ENCODE measurements at places on chromosomes 3 and 15.

- peak; percentile 64 for DNase-seq
Observed at GRCh38 chr15:73704869-73705645, 20.9 kb downstream of the CD276 start.

GRCh38 chr3:13279532-13279910, 140.6 kb downstream of the NUP210 start:
- DNase-seq, result no peak

- no peak for DNase-seq
Observed at GRCh38 chr3:71064291-71064955, 519.1 kb downstream of the FOXP1 start.

DNA sequence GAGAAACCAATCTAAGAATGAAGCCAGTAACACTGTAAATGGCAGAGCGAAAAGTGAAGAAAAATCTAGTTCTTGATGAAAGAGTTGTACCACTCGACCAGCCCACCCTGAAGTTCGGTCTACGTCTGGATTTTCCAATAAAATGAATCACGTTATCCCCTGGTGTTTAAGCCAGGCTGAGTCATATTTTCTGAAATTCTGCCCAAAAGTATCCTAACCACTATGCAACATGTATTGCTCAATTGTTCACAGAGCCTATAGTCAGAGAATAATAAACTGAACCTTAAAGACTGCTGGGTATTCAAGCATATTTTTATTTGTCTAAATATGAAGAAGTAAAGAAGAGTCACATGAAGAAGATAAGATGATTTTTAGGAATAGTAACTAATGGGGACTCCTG, 245.7 kb downstream of the FGF12 start:
- DNase-seq, result no peak

- DNase-seq, result no peak
Observed at GRCh38 chr3:118059096-118059495, 975.5 kb downstream of the IGSF11 start.

DNA sequence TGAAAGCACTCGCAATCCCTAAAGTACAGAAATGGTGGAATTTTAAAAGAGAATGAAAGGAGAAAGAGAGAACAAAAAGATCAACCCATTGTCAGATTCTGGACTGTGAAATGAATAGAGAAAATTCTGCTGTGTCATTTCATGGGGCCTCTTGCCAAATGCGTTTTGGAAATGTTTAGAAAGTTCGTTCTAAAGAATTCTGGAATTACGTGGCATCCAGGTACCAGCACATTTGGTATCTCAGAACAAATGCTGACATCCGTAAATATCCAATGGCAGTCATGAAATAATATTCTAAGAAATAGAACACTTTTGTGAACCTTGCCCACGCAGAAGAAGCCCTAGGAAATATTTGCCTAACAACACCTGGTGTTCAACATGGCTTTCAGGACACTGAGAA, 219.2 kb downstream of the P3H2 start:
- no peak for DNase-seq

DNA sequence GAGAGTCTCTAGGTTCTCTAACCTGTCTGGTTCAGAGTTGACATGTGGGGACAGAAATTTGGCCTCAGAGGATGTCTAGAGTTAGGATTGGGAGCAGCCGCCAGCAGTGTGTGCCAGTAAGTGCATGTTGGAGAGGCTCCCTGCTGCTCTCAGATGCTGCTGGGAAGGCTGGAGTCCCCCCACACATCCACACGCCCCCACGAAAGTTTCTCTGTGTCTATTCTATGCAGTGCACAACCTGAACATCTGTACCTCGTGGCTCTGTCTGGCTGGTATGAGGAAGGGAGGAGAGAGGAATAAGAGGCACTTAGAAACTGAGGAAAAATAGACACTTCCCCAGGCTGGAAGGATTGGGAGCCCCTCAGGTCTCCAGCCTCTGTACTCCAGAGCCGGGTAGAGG, 131.8 kb downstream of the RAB11A start:
- no peak for DNase-seq

DNA sequence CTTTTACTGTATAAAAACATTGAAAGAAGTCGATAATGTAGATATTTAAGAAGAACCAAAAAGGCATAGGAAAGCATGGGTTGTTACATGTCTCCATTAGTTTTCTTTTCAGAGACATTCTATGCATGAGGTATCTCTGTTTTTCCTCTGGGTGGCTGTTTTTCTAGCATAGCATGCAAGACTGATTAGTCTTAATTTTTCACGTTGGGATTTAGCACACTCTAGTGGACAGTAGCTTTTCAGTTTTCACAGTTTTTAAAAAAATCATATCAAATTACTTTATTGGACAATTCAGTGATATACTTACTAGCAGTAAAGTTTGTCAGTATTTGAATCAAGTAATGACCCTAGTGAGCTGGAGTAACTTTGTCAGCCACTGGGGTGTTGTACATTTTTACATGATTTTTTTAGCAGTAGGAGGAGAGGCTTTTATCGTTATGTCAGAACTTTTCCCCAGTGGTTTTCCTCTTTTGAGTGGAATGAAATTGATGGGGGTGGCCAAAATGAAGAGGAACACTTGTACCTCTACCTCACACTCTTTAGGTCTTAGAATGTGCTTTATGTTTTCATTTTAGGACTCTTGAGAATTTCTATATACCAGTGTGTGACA, 57.2 kb downstream of the SEC22A start:
- DNase-seq, result peak; percentile 80

GRCh38 chr3:177194299-177194698, 3.0 kb downstream of the TBL1XR1 start:
- DNase-seq, result no peak

GRCh38 chr3:187618722-187619121, 51.5 kb downstream of the SST start:
- DNase-seq, result no peak

GRCh38 chr3:58422756-58423325, 10.8 kb downstream of the PDHB start:
- DNase-seq, result no peak

DNA sequence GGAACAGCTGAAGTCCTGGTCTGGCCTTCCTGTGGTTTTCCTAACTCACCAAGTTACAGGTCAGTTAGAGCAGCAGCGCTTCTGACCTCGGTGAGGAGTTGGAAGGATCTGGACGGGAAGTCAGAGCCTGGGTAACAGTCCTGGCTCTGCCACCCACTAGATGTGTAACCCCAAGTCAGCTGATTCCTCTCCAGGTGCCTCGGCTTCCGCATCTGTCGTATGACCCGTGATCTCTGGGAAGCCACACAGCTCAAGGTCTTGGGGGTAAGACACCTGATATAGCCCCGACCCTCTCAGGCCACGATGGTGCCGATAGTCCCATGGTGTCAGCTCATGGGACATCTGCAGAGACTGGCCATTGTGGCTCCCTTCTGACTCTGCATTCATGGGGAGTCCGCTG, 8.3 kb upstream of the PIGZ start:
- DNase-seq, result no peak

DNA sequence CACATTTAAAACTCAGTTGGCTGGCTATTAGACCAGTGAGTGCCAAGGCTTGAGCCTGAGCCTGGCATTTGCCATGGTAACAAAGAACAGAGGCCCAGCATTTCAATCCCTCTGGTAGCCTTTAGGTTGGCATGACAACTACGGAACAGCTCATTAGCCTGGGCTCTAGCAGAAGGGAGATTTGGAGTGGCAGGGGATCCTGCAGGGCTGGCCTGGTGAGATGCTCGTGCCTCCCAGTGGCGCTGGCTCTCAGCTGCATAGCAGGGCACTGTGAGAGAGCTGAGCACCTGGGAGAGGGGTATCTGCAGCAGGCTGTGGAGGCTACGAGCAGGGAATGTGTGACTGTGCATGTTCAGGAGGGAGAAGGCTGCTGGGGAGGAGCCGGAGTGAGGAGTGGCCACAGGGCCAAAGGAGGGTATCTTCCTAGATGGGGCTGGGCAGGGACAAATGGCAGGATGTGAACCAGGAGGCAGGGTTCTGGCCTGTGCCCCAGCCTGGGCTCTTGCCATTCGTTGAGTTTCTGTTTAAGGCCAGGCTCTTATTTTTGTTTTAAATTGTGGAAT, 5.6 kb upstream of the ABTB1 start:
- no peak for DNase-seq

DNA sequence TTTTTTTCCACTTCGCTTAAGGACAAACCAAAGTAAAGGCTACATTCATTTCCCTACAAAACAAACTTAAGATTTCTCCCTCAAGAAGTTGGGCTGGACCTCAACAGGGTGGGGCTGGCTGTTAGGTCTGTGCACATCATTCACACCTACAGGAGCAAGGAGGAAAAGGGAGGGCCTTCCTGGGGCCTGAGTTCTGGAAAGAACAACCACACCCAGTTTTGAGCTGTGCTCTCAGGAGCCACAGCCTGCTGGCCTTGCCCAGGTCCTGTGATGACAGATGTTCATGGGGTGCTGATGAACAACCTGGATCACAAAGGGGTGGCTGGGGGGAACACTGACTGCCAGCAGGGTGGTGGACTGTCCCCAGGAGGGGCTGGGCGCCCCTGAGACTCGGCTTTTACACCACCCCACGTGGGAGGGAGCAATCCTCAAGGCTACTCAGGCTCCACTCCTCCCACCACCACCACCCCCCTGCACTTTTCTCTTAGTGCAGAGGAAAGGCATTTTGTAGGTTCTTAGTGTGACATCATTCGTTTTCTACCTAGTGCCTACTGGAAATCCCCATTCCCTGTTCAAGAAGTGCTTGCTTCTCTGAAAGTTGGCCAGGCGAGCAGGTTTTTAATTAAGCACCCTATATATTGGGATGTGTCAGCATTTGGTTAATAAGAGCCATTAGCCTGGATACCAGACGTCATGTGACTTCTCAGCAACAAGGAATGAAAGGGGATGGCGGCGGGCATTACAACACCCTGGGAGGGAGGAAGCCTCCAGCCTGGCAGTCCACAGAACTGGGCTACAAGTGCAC, 35.7 kb downstream of the CCNB2 start:
- DNase-seq, result no peak

DNA sequence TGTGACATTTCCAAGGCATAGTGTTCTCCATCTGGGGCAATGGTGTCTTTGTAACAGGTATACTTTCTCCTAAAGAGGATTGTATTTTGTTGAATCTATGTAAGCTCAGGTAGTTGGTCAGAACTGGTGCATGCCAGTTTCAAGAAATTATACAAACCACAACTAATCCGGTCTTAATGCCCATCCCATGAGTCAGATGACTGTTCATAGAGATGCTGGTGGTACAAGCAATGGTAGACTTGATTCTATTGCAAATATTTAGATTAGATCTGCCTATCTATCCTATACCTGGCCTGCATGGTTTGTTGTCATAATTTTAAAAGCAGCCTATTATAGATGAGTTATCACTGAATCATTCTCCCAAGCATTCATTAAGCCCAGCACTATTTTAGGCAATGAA, 43.5 kb downstream of the ATP13A5 start:
- peak; percentile 83 for DNase-seq

GRCh38 chr15:22944651-22945050, 35.5 kb downstream of the CYFIP1 start:
- peak; percentile 78 for DNase-seq

DNA sequence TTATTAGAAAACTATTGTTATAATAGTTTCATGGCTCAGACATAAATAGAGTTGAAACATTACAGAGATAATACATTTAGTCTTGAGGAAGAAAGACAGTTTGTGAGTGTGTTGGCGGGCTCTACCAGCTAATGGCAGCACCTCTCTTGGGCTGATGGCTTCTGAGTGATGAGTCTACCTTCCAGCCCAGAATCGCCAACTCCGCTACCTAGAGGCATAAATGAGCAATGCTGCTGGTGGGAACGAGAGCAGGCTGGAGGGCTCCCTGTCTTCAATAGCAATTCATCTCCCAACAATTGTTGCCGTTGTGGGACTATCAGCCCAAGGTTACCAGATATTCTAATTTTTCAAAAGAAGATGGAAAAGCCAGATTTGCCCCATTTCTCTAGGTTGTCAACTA, 388.7 kb downstream of the FOXP1 start:
- DNase-seq, result peak; percentile 37

- DNase-seq, result no peak
Observed at GRCh38 chr3:45915518-45916231, 27.6 kb upstream of the CXCR6 start.

GRCh38 chr15:45099549-45100165, 14.3 kb downstream of the DUOX2 start:
- DNase-seq, result no peak

GRCh38 chr3:190173426-190173825, 52.7 kb upstream of the P3H2 start:
- no peak for DNase-seq

DNA sequence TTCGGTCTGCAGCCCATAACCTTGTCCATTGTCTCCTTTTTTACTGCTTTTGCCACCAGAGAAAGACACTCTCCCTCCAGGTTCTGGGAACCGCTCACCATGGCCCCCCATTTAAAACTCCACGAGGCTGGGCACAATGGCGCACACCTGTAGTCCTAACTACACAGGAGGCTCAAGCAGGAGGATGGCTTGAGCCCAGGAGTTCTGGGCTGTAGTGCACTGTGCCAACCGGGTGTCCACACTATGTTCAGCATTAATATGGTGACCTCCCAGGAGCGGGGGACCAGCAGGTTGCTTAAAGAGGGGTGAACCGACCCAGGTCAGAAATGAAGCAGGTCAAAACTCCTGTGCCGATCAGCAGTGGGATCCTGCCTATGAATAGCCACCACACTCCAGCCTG, 28.0 kb upstream of the IDH2 start:
- DNase-seq, result no peak

GRCh38 chr15:44366971-44367370, 60.5 kb upstream of the CTDSPL2 start:
- DNase-seq, result no peak

GRCh38 chr15:98727115-98728040, 79.0 kb downstream of the IGF1R start:
- no peak for DNase-seq

- peak; percentile 23 for DNase-seq
Observed at GRCh38 chr3:165532851-165533250, 304.4 kb downstream of the BCHE start.

DNA sequence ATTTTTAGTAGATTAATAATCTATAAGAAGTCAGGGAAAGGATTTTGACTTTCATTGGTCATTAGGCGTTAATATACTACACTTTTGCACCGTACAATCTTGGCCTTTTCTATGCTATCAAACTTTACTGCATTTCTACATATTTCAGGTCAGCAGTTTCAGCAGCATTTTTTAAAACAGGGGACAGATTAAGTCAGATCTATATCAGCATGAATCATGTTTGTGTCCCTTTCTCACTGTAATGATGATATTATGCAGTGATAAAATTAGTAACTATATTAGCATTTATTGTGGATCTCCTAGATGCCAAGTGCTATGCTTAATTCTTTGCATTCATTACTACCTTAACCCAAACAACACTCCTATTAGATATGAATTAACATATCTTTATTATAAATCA, 20.3 kb upstream of the AADAC start:
- DNase-seq, result no peak

All from NCI-H2081 (cell line).